Activated CD4-positive, alpha-beta T cell treated with anti-CD3 and anti-CD28 coated beads for 24 hours (primary cell): ENCODE measurements at places on chromosomes 7 and 10.

- no peak for DNase-seq
Observed at GRCh38 chr10:87060280-87060928, 34.2 kb downstream of the GLUD1 start.

DNA sequence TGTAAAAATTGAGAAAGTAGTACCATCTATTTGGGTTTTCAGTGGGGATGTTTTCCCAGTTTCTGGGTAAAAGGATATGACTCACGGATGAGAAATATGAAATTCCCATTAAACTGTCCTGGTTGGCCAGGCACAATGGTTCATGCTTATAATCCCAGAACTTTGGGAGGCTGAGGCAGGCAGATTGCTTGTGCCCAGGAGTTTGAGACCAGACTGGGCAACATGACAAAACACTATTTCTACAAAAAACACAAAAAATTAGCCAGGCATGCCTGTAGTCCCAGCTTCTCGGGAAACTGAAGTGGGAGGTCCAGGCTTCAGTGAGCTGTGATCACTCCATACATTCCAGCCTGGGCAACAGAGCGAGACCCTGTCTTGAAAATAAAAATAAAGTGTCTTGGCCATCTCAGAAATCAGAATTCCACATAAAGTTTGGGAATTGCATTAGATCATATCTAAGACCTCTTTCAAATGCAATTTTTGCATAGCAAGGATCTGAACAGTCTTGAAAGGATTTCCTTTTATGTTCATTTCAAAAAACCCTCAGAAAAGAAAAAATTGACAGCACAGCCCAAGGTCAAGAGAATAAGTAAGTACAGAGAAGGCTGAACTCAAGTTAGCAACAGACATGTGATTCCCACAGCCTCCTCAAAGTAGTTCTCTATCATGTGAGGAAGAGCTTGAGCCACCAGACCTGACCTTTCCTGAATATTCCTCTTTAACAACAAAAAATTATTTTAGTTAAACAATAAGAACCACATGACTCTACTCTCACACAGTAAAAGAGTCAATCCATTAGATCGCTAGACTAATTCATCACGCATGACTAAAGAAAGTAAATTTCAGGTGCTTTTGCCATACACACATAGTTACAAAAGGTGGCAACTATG, 141.5 kb upstream of the CAV2 start:
- no peak for DNase-seq

GRCh38 chr10:29767968-29768367, 133.2 kb upstream of the SVIL start:
- no peak for DNase-seq

DNA sequence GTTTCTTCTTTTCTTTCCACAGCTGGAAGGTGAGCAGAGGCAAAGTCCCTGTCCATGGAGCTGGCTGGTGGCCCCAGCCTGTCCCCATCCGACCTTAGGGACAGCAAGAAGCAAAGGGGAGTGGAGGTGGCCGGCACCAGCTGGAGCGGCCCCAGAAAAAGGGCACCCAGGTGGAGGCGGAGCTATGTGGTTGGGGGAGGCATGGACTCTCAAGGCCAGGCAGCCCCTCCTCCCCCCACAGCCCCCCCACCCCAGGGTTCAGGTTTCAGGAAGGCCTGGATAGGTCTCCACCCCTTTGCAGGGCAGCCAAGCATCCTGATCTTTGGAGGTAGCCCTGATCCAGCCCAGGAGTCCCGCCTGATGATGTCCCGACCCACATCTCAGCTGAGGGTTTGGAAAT, at the start of gene SSC4D:
TSS of gene SSC4D (minus strand) at position 161 of the 400 bp plus-strand sequence. CDS start 5,258 bp downstream, outside the sequence.
- no peak for DNase-seq

GRCh38 chr10:23150091-23150490, 42.0 kb upstream of the PTF1A start:
- DNase-seq = no peak

DNA sequence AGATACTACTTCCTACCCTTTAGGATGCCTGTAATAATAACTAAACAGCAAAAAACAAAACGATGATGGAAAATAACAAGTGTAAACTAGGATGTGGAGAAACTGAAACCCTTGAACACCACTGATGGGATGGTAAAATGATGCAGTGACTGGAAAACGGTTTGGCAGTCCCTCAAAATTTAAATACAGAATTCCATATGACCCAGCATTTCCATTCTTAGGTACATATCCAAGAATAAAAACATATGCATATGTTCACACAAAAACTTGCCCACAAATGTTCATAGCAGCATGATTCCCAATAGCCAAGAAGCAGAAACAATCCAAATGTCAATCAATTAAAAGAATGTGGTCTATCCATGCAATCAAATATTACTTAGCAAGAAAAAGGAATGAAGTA, 25.8 kb downstream of the SMURF1 start:
- DNase-seq = no peak

- no peak for DNase-seq
Observed at GRCh38 chr7:134690016-134690415, 43.4 kb downstream of the BPGM start.

- DNase-seq = no peak
Observed at GRCh38 chr10:23610626-23611307, 171.9 kb downstream of the OTUD1 start.

- DNase-seq = no peak
Observed at GRCh38 chr7:139103057-139103815, 6.3 kb downstream of the ZC3HAV1 start.

DNA sequence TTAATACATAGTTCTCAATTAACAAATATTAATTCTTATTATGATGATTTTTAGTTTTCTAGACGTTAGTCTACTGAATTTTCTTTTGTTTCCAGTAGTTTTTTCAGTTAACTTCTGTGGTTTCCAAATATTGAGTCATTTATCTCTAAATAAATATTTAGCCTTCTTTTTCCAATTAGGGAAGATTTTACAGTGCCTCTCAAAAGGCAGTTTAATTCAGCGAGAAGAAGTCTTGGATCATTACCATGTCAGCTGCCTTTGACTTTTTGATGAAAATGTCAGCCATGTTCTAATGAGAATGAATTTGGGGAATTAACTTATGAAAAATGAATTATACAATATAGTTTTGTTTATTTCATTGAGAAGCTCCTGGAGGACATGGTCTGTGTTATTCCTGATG, 90.0 kb downstream of the CDK14 start:
- DNase-seq = no peak

DNA sequence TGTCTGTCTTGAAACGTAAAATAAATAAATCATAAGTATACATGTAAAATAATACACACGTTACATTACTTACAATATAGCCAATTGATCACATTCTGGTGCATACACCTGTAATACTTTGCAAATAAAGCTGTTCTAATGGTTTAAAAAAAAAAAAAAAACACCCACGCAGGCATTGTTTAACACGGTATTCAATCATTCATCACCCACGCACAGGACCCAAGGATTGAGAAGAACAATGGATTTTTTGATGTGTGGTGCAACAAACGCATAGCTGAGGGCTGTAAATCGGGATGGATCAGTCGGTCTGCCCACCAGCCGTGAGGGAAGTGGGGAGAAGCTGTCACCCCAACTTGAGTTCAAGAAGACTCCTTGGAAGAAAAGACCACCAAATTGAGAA, 8.7 kb downstream of the PITRM1 start:
- DNase-seq = no peak
